Caki2 (cell line): ENCODE measurements at places on chromosomes 5 and 9. TPM values are rescaled to one million over a fixed set of nuclear protein-coding genes. Genes with fewer than 3 reads are reported as not detected.

DNA sequence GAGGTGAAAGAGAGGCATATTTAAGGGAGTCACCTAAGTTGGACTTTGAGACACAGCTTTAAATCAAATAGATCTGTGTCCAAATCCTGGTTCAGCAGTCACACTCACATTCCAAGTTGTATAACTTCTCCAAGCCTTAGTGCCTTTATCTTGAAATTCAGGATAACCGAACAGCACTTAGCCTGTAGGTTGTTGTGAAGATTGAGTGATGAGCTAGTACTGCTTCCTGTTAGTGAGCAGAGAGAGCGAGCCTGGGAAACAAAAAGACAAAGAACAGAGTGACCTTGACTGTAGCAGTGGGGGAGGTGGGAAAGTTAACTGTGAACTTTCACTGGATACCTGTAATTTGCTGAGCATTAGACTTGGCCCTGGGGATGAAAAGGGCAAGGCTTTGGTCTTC, 22.4 kb downstream of the MAML1 start:
- no peak for DNase-seq

DNA sequence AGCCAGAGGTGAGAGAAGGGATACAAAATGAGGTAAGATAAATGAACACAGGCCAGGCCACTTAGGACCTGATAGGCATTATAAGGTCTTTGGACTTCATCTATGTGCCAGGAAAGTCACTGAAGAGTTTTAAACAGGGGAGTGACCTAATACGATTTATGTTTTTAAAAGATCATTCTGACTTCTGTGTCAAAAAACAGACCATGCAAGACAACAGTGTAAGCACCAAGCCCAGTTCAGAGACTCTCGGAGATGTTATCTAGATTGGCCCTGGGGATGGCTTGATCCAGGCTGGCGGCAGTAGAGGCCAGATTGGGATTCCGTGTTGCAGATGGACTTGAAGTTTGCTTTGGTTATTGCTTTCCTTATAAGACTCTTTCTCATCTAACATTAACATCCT, 43.0 kb upstream of the DPYSL3 start:
- no peak for DNase-seq

MAMDC4 gene
- total RNA-seq = 0.17 TPM in 2 replicates

- no peak for DNase-seq
These were observed 27.5 kb downstream of the PAEP start for GRCh38 chr9:135588886-135589595.

GRCh38 chr9:120974921-120975320, 48.3 kb upstream of the TRAF1 start:
- no peak for DNase-seq

BNC2 gene
- 0.12 and 1.3 TPM in 2 replicates for total RNA-seq
